Muscle of arm (tissue), 14 donors: ENCODE measurements at places on chromosomes 11 and 22. TPM values are rescaled to one million over a fixed set of nuclear protein-coding genes. Genes with fewer than 3 reads are reported as not detected.
A peak's percentile ranks its signal among the peaks of the same experiment; 100 is the strongest.

RIBC2 gene
- polyA plus RNA-seq, result 2.2 TPM

DNA sequence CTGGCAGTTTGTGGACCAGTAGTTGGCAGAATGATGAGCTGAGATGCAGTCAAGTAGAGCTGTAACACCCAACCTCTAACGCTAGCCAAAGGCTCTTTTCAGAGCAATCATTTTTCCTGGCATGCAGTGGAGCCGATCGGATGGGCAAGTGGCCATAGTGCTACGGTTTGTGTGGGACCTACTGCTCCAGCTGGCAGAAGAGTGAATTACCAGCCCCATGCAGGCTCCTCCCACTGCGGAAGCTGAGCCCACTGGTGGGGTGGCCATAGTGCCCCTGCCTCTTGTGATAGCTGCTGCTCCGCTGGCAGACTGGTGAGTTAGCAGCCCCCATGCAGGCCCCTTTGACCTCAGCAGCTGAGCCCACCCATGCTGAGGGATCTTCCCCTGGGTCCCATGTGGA, 27.0 kb upstream of the SC5D start:
- no peak for DNase-seq

DNA sequence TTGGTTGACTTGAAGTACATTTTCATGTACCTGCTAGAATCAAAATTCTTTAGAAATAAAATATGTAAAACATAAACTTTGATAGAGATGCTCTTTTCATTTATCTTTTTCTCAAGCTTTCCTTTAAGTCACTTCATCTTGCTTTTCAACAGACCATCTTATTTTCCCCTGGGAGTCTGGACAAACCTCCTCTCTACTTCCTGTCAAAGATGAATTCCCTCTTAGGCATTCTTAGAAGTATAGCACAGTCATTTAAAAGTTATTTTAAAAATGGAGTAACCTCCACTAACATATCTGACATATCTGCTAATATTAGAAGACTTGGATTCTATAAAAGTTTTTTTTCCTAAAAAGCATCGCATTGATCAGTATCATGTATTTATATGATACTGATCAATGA, 84.8 kb upstream of the PAX6 start:
- no peak for DNase-seq

- no peak for DNase-seq
These were observed 1.1 kb downstream of the PRDX5 start for GRCh38 chr11:64318766-64319761.

DNA sequence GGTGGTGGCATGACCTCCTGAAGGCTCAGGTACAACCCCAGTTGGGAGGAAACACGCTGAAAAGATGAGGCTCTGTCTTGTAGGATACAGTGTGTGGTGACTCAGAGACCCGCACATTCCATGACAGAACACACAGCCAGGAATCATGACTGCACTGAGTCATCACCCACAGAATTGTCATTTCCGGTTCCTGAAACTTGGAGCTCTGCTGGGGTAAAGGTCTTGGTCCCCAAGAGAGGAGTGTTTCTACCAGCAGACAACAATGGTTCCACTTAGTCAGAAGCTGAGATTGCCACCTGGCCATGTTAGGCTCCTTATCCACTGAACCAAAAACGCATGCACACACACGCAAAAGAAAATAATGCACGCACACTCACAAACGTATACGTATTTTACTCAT, 31.5 kb upstream of the CYB5R3 start:
- no peak for DNase-seq

FAM111B gene
- 12.9 TPM for polyA plus RNA-seq

- peak; percentile 3 for DNase-seq
These were observed 74.3 kb downstream of the BTBD10 start for GRCh38 chr11:13388741-13389140.

IFITM2 gene
- polyA plus RNA-seq, result 60.0 TPM

- DNase-seq, result no peak
These were observed 78.5 kb downstream of the TRAF6 start for GRCh38 chr11:36431429-36432092.

GRCh38 chr22:43343262-43343669, at the start of gene SCUBE1:
SCUBE1 (minus strand) TSS chr22:43343372; CDS start chr22:43343261, 111 bp downstream.
- peak; percentile 43 for DNase-seq

DNA sequence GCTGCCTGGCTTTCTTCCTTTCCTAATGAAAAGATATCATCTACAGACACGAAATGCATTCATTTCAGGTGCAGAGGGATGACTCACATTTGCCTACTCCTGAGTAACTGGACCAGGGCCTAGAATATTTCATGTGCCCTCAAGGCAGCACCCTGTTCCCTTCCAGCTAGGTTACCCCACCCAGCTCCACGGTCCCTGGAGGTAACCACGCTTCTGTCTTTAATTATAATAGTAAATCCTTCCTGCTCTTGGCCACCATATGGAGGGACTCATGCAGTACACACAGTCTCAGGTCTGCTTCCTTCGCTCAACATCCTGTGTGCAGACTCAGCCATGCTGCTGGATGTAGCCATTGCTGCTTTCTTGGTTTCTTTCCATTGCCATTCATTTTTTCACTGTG, 22.3 kb downstream of the DHCR7 start:
- DNase-seq, result no peak
